IPS DF 6.9 (cell line): ENCODE measurements at places on chromosomes 6 and 20.

GRCh38 chr6:153150752-153151440, 19.8 kb upstream of the RGS17 start:
- DNase-seq, result no peak

- DNase-seq, result no peak
Observed at GRCh38 chr6:104704191-104704590, 155.5 kb downstream of the HACE1 start.

DNA sequence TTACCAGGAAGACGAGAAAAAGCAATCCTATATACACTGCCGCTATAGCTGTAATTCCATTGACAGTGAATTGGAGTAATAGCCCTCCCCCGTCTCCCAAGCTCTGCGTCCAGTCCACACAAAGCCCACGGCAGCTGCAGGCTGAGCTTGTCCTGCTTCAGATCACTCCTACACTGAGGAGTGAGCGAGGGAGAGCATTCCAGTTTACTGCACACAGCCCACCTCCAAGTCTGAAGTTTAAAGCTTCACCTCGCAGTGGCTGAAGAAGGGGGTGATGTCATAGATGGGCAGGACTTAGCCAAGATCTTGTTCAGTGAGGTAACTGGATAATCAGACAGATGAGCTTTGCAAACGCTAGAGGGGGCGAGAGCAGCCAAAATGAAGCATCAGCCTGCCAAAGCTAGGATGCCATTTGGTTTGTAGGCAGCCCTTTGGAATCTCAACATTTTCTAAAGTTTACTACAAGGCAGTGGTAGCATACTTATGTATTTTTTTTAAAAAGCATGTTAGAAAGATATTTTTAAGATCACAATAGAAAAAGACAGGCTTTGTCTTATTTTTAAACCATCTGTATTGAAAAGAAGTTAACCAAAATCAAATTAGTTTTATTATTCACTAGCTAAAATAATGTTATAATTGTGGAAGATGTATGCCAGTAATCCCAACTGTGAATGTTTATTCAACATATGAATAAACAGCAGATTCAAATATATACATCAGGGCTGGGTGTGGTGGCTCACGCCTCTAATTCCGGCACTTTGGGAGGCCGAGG, at the start of gene FLRT3:
TSS of gene FLRT3 (minus strand) at position 213 of the 772 bp plus-strand sequence. CDS start 10,106 bp downstream, outside the sequence.
- peak; percentile 75 for DNase-seq

DNA sequence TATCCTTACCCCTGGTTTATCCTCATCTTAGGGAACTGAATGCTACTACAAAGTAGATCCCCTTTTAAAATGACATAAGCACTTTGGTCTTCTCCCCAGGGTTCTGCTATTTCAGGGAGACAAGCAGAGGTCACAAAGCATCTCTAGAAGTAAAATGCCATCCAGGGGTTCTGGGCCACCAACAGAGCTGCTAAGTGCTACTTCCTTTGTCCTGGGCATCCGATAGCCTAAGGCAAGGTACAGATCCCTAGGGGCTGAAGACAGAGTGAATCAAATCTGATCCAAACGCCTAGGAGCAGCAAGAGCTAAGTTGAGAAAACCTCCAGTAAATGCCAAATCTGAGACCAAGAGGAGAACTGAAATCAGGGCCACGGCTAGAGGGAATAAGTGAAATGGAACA, 161.2 kb downstream of the PTPRT start:
- no peak for DNase-seq

GRCh38 chr6:134819236-134819635, 130.7 kb downstream of the ALDH8A1 start:
- DNase-seq, result no peak

GRCh38 chr6:142482249-142482648, 180.4 kb downstream of the ADGRG6 start:
- no peak for DNase-seq

GRCh38 chr6:37204014-37204751, 34.2 kb downstream of the PIM1 start:
- no peak for DNase-seq

- DNase-seq, result no peak
Observed at GRCh38 chr20:20747298-20747697, 34.9 kb upstream of the RALGAPA2 start.

GRCh38 chr6:30002871-30003270, 58.2 kb upstream of the POLR1H start:
- no peak for DNase-seq

- DNase-seq, result no peak
Observed at GRCh38 chr6:88298066-88298845, 132.1 kb upstream of the CNR1 start.

DNA sequence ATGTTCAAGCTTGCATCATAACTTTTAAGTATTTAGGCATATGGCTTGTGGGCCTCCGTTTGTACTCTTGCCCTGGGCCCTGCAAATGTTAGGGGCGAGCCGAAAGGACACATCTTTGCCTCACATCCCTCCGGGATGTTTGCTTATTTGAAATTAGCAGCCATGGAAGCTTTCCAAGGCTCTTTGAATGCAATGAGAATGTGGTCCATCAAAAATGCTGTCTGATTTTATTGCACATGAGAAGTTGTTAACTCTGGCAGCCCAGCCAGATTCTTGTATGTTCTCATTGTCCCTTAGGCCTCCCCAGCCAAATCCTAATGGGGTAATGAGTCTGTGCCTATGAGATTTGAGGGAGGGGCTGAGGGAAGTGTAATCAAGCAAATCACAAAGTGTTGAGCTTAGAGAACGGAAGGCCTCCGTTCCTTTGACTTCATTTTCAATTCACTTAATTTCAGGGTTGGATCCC, 261.2 kb upstream of the MARCKS start:
- no peak for DNase-seq

GRCh38 chr6:154247119-154247861, 109.3 kb downstream of the IPCEF1 start:
- DNase-seq, result no peak

DNA sequence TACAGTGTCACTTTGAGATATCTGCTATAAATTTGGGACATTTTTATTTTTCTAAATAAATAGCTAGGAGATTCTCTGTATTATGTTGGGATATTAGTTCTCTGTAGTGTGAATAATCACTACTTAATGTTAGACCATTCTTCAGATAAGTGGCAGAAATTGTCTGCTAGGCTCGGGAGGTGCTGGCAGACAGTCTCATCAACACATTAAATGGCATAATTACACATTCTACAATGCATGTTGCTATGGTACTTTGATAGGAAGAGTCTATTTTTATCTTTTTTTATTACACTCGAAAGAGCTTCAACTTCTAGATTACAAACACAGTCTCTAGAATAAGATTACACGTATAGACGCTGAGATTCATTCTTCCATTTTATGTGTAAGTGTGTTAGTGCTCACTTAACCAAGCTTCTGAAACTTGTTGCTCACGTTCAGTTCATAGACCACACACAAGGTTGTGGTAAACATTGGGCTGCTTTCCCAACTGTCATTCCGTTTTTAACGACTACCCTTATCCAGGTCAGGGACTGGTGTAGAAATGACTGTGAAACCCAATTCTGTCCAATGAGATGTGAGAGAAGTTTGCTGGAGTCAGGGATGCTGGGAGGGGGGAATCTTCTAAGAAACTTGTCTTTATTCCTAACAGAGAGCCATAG, 78.6 kb downstream of the TPBG start:
- no peak for DNase-seq

GRCh38 chr6:137387096-137387764, 107.0 kb downstream of the OLIG3 start:
- no peak for DNase-seq

- DNase-seq, result no peak
Observed at GRCh38 chr6:20893412-20893811, 359.2 kb downstream of the CDKAL1 start.

DNA sequence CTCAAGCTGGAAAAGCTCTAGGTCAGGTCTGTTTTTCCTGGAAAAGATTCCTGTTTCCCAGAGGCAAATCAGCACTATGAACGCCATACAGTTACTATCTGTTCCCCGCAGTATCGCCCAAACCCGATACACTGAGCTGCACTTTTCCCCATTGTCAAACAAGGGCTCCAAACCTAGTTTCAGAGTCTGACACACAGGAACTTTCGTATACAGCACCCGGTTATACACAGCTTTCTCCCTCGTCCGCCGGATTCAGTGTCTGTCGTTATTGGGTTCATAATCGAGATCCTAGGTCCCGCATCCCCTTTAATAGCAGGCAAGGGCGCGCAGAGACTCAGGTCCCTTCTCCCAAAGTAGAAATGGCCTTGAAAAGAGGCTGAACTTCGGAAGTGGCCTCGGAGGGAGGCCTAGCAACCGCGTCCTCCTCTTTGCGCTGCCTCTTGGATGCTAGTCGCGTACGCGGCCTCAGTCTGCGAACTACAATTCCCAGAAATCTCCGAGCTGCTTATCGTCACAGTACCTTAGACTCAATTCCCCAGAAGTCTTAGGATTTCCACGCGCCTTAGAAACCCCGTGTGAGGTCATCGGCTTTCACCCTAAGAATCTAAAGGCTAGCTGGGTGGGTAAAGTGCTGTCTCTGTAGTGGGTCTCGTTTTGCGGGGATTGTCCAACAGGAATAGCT, 34.2 kb downstream of the ZNF391 start:
- peak; percentile 29 for DNase-seq

- no peak for DNase-seq
Observed at GRCh38 chr6:152745509-152746171, 5.0 kb upstream of the VIP start.

DNA sequence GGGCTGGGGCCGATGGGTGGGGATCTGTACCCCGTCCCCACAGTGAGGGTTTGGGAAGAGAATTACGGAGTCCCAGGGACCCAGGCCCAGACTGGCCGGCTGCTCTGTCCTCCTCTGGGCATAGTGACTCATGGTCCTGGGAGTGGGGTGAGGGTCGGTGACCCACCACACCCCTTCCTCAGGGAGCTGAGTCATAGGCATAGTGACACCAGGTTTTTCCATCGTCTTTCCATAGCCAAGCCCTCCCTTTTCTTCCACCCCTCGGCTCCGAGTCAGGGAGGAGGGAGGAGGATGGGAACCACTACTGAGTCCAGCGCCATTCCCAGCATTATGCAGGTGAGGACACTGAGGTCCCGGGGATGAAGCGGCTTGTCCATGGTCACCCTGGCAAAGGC, 8.9 kb downstream of the CYP21A2 start:
- DNase-seq, result no peak

GRCh38 chr6:148134592-148134991, 208.0 kb upstream of the SASH1 start:
- no peak for DNase-seq

- DNase-seq, result no peak
Observed at GRCh38 chr6:125415913-125416312, 114.1 kb upstream of the HDDC2 start.

DNA sequence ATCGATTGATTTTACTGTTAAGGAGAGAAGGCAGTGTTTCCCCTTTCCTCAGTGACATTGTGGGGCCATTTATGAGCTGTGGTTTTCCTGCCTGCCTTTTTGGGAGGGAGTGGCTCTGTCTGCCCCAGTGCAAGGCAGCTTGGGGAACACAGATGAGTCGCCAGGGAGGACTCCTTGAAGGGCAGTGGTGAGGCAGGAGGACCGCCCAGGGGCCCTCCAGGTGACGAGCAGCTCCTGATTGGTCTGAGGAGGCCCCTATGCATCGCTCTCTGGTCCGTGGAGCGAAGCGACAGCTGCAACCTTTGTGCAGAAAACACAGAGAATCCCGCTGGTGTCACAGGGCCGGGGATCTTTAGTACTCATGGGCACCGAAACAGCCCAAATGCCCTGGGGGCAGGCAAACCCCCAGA, 100.3 kb downstream of the TMEM242 start:
- DNase-seq, result no peak

GRCh38 chr6:150549007-150549406, 50.7 kb upstream of the PLEKHG1 start:
- DNase-seq, result no peak

DNA sequence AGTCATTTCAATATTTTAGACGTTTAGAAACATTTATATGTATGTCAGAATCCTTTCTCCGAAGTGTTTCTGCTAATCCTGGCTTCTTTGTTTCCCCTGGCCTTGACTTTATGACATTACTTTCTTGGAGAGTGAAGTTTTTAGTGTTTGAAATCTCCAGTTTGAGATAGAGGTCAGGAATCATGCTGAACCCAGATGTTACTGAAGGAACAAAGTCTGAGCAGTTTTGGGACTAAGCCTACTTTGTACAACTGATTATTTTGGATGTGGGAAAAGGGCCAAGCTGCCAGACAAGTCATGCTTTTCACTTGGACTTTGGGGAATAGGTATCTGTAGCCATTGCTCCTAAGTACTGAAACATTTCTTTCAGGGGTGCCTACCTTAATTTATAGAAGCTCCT, 2.3 kb downstream of the RNF144B start:
- DNase-seq, result no peak

DNA sequence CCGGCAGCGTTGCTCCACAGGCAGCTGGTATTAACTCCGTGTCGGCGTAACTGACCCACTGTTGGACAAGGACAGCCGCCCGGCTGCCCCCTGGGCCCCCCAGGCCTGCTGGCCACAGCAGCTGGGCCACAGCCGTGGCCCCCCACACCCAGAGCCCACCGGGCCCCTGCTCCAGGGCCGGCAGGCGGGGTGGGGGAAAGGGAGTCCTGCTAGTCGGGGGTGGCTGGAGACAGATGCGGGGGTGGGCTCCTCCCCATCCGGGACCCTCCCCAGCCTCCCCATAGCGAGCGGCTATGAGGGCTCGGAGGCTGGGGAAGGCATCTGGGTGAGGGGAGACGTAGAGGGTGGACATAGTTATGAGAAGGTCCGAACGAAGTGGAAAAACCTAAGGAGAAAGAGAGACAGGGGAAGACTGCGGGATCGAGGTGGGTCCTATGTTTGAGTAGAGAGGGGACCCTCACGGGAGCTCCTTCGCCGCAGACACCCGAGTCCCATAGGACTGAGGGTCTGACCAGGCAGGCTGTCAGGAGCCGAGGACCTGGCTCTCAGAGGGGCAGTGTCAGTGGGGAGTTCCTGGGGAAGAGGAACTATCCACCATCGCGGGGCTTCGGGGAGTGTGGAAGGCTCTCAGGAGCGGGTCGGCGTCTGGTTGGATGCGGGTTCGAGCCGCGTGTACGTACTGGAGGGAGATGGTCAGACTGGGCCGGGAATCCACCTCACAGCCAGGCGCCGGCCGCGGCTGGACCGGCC, 511 bp downstream of the VARS1 start:
- DNase-seq, result no peak

GRCh38 chr6:149933461-149933860, 8.4 kb upstream of the ULBP2 start:
- no peak for DNase-seq

DNA sequence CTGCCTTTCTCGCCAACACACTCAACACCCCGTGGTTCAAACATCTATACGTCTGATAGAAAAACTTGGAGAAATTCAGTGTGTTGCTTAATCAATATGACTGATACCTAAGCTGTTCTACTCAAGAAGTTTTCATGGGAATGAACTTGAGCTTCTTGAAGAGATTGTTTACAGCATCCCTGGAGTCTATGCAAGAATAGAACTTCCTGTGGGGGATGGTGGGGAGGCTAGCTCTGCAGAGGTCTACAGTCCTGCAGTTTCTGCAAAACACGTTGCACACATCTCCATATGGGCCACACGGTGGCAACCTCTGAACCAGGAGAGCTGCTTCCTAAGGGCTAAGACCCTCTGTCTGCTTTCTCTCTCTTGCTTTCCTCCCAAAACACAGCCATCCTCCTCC, 32.7 kb upstream of the FANCE start:
- DNase-seq, result no peak
